ENCODE measurements at places on chromosomes 16 and 17. TPM values are rescaled to one million over a fixed set of nuclear protein-coding genes. Genes with fewer than 3 reads are reported as not detected.

ELMO3 gene
- 3.4 TPM for total RNA-seq

PRSS8 gene
- total RNA-seq: not detected

BCO1 gene
- total RNA-seq: not detected

KRTAP9-2 gene
- total RNA-seq: not detected

AOC2 gene
- total RNA-seq: 1.8 TPM

WNT9B gene
- 0.57 TPM for total RNA-seq

FDXR gene
- total RNA-seq: 6.6 TPM

GEMIN4 gene
- total RNA-seq: 11.7 TPM

SPATA32 gene
- not detected for total RNA-seq

KRTAP16-1 gene
- total RNA-seq: not detected

All from aorta (tissue), 5 donors.